ENCODE measurements at places on chromosomes 5 and 9. TPM values are rescaled to one million over a fixed set of nuclear protein-coding genes. Genes with fewer than 3 reads are reported as not detected.

GPX8 gene
- total RNA-seq, result 7.9 TPM

ADAMTSL2 gene
- total RNA-seq, result 1.8 TPM

MAN2A1 gene
- total RNA-seq, result 56.5 TPM

CCL21 gene
- total RNA-seq, result not detected

ASPN gene
- total RNA-seq, result 2.9 TPM

SOX30 gene
- total RNA-seq, result 0.18 TPM

CCDC152 gene
- 7.4 TPM for total RNA-seq

OGN gene
- total RNA-seq, result 45.2 TPM

MEGF9 gene
- total RNA-seq, result 46.2 TPM

SOHLH1 gene
- total RNA-seq, result not detected

HAVCR1 gene
- 0.36 TPM for total RNA-seq

NR2F1-AS1 gene
- 70.1 TPM for total RNA-seq

PCDHA7 gene
- total RNA-seq, result 17.1 TPM

PCSK5 gene
- total RNA-seq, result 31.7 TPM

LCN1 gene
- not detected for total RNA-seq

SQSTM1 gene
- 53.8 TPM for total RNA-seq

SLC34A3 gene
- not detected for total RNA-seq

SERF1B gene
- 66.8 TPM for total RNA-seq

PTAR1 gene
- total RNA-seq, result 110 TPM

AQP7 gene
- total RNA-seq, result 0.54 TPM

EQTN gene
- total RNA-seq, result 0.73 TPM

RAI14 gene
- 20.0 TPM for total RNA-seq

SAXO1 gene
- under 0.01 TPM for total RNA-seq

DNLZ gene
- 6.5 TPM for total RNA-seq

IFNA21 gene
- total RNA-seq, result not detected

ZBED3 gene
- total RNA-seq, result 3.7 TPM

RORB gene
- total RNA-seq, result 21.3 TPM

BTNL3 gene
- 0.09 TPM for total RNA-seq

AIF1L gene
- total RNA-seq, result 24.2 TPM

GABRA6 gene
- 4.4 TPM for total RNA-seq

EIF4EBP3 gene
- total RNA-seq, result not detected

PDLIM4 gene
- 4.5 TPM for total RNA-seq

All from cerebellum (tissue), 4 donors.